ENCODE measurements at places on chromosomes 6 and 20. TPM values are rescaled to one million over a fixed set of nuclear protein-coding genes. Genes with fewer than 3 reads are reported as not detected.
A peak's percentile ranks its signal among the peaks of the same experiment; 100 is the strongest.

Gene CCM2L
- 5.6 TPM for total RNA-seq

Gene SMPD2
- total RNA-seq, result 23.2 TPM

DNA sequence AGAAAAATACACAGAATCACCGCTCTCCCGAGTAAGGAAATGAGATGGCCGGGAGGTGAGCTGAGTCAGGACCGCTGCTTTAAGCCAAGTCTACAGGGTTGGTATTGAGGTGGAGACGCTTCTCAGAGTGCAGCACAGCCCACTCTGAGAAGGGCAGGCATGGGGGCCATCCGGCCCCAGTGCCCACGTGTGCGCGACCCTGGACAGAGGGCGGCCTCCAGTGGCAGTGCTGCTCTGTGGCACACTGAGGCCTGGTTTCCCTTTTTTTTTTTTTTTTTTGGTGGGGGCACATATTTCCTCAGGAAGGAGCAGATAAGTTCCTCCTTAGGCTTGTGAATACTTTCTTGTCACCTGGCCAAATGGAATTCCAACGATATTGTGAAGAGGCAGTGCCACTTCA lies 88.8 kb downstream of the FOXC1 start:
- DNase-seq, result no peak

Gene TNFRSF6B
- total RNA-seq, result 3.2 TPM

DNA sequence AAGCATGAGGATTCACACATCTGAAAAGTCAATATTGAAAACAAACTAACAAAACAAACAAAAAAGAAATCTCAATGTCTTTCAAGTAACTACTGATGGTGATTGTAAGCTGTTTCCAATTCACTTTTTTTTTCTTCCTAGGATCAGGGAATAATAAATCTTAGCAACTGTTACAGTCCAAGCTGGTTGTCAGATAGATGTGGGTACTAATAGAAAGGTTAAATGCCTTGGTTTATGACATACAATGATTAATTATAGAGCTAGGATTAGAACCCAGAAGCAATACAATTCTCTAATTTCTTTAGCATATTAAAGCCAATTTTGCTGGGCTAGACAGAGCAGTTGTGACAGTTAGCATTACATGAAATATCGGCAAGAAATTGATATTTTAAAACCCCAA lies 1301.6 kb downstream of the EPHA7 start:
- DNase-seq, result no peak

Gene PET117
- 21.8 TPM for total RNA-seq

DNA sequence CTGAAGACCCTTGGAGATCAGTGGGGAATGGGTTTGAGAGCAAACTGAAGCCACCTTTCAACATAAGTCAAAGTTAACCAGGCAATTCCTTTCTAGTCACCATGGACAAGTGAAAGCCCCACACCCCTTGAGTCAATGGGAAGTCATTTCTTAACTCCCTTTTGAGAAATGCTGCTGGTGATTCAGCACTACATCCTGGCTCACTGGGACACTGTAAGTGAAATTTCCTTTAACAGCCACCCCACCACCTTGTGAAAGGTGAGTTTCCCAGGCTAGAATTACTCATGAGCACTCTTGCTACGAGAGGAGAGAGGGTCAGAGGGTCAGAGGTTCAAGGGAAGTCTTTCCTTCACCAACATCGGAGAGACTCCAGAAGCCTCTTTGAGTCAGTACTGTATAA lies 93.3 kb upstream of the MARCKS start:
- DNase-seq, result no peak

Gene COL11A2
- 0.66 TPM for total RNA-seq

- no peak for DNase-seq
Measured at GRCh38 chr6:11155589-11155988, 44.1 kb upstream of the ERVFRD-1 start.

Gene RMND1
- 16.0 TPM for total RNA-seq

DNA sequence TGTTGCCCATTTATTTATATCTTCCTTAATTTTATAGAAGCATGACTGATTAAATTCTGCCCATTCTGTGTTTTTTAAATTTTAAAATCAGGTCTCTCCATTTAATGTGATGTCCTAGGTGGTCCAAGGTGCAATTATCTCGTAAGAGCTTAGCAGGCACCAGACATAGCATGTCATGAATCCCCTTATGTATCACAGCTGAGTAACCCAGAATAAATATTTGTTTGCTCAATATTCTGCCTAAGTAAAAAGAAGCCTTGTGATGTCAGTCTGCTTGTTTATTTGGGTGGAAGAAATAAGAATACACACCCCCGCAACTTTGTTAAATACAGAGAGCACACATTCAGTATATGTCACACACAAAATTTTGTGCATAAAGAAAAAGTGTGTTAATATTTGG lies 211.3 kb downstream of the FARS2 start:
- DNase-seq, result no peak

GRCh38 chr20:62367136-62367632 lies at the start of gene LAMA5:
Gene LAMA5 (minus strand): TSS chr20:62367312. CDS start chr20:62367245, 67 bp downstream.
- DNase-seq, result no peak

DNA sequence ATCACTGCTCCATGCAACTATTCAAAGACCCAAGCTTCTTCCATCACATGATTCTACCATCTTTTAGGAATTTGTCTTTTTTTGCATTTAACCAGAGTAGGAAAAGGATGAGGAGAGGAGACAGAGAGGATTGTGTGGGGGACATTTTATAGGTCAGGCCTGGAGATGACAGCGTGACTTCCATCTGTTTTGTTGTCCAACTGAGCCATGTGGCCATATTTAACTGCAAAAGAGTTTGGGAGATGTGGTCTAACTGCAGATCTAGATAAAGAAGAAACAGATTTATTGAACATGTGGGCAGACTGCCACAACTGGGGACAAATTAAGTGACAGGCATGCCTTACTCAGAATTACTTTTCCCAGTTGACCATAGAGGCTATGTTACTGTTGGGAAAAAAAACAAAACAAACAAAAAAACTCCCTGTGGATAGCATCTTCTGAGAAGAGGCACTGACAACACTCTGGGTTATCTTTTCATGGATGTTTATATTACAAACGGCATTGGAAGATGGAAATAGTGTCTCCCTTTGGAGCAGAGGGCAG lies 18.9 kb upstream of the MOCS1 start:
- no peak for DNase-seq

DNA sequence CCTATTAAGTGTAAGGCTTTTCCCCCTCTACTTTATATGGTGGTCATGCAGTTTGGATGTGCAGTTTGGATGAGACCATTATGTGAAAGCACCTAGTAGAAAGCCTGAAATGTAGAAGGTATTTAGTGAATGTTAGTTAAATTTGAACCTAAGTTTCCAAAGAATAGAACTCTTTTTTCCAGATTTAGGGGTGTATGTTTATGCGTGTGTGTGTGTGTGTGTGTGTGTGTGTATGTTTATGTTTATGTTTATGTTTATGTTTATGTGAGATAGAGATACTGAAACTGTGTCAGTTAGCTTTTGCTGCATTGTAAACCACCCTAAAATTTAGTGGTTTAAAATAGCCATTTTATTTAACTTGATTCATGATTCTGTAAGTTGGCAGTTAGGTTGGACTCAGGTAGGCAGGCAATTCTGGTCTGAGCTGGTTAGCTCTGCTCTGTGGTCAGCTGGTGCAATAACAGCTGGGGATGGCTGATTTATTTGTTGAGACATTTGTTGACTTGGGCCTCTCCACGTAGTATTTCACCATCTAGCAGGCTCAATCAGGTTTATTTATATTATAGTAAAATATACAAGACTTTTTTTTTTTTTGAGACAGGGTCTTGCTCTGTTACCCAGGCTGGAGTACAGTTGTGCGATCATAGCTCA lies 54.0 kb downstream of the STK4 start:
- no peak for DNase-seq

- DNase-seq, result peak; percentile 45
Measured at GRCh38 chr20:51542571-51543421, at the start of gene NFATC2. Gene NFATC2 (minus strand): TSS chr20:51542719. CDS start chr20:51542499, 220 bp downstream.

DNA sequence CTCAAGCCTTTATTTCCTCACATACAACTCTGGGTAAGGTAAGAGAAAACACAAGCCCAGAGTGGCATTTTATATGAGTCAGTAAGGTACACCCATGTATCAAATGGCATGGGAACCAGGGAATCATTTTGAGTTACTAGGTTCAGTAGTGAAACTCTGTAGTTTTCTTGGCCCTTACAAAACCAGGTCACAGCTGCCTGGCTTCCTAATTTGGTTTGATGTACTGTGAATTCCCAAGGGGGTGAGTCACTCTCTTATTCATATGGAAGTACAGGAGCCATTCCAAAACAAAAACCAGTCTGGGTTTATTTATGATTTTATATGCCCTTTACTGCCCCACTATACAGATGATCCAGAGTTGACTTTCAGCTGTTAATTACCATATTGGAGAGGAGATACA lies 70.7 kb downstream of the PDE7B start:
- no peak for DNase-seq

DNA sequence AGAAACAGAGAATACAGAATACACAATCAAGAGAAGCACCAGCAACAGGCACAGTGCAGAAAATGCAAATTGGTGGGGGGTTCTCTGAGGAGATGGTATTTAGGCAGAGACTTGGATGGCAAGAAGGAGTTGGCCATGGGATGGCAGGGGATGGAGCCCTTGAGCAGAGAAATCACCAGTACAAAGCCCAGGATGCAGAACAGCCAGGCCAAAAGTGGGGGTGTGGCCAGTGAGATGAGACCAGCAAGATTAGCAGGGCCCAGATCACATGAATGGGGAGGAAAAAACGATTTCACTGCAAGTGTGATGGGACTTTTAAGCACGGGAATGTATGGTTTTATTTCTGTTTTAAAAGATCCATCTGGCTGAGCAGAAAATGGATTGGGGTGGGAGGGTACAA lies 63.4 kb downstream of the TRAM2 start:
- DNase-seq, result no peak

Gene HCRTR2
- not detected for total RNA-seq

- no peak for DNase-seq
Measured at GRCh38 chr6:151876122-151876521, 68.6 kb downstream of the ESR1 start.

Gene NTSR1
- 0.40 TPM for total RNA-seq

GRCh38 chr6:119073307-119074051 lies 5.0 kb downstream of the FAM184A start:
- DNase-seq, result no peak

- DNase-seq, result no peak
Measured at GRCh38 chr6:82507112-82507511, 143.5 kb downstream of the TPBG start.

- DNase-seq, result peak; percentile 14
Measured at GRCh38 chr6:81614292-81614691, 138.2 kb downstream of the TENT5A start.

Gene MYLK2
- not detected for total RNA-seq

GRCh38 chr6:44696686-44697085 lies 309.2 kb downstream of the CDC5L start:
- DNase-seq, result no peak

Gene CLPSL2
- not detected for total RNA-seq

GRCh38 chr6:132937466-132937906 lies 123.1 kb downstream of the RPS12 start:
- peak; percentile 47 for DNase-seq
